Left cardiac atrium (tissue), 4 donors: ENCODE measurements at places on chromosomes 5 and 9. TPM values are rescaled to one million over a fixed set of nuclear protein-coding genes. Genes with fewer than 3 reads are reported as not detected.
A peak's percentile ranks its signal among the peaks of the same experiment; 100 is the strongest.

The GFI1B gene
- 0.12 TPM for total RNA-seq

DNA sequence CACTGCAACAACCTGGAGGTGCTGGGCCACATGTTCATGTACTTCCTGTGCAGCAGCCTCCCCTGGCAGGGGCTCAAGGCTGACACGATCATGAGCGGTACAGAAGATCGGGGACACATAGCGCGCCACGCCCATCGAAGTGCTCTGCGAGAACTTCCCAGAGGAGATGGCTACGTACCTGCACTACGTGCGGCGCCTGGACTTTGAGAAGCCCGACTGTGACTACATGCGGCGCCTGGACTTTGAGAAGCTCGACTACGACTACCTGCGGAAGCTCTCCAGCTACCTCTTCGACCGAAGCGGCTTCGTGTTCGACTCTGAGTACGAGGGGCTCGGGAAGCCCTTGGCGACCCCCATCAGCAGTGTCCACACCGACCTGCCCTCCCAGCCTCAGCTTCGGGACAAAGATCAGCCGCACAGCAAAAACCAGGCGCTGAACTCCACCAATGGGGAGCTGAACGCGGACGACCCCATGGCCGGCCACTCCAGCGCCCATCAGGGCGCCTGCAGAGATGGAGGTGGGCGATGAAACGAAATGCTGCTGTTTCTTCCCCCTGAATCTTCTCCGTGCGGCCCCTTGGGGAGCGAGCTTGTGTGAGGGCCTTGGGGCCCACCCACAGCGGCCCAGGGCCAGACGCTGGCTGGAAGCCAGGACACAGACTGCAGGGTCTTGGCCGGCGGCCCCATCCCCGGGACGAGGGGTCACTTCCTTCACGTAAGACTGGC lies 56.5 kb downstream of the JAK2 start:
- peak; percentile 18 for DNase-seq

The CDH10 gene
- 1.2 TPM for total RNA-seq

The PCDHGA1 gene
- 1.4 TPM for total RNA-seq

GRCh38 chr5:111242606-111243005 lies 18.4 kb downstream of the CAMK4 start:
- no peak for DNase-seq

GRCh38 chr5:38765399-38765861 lies 80.4 kb upstream of the OSMR start:
- no peak for DNase-seq

DNA sequence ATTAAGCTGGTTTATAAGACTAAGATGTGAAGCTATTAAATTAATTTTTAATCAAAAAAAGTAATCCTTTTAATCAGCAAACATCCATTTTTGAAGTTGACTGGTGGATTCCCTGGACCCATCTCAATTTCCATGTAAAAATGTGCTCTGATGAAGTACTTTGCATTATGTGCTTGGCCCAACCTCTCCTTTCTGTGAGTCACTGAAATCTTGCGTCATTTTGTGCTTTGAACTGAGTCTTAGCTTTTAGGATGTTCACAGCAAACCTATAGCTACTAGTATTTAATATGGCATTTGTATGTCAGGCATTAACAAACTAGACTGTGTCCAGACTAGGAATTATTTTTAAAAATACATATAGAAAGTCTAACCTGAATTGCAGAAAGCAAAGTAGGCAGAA lies 55.0 kb upstream of the CDH12 start:
- no peak for DNase-seq

- DNase-seq, result no peak
Measured at GRCh38 chr9:69040646-69041045, 5.1 kb downstream of the FXN start.

DNA sequence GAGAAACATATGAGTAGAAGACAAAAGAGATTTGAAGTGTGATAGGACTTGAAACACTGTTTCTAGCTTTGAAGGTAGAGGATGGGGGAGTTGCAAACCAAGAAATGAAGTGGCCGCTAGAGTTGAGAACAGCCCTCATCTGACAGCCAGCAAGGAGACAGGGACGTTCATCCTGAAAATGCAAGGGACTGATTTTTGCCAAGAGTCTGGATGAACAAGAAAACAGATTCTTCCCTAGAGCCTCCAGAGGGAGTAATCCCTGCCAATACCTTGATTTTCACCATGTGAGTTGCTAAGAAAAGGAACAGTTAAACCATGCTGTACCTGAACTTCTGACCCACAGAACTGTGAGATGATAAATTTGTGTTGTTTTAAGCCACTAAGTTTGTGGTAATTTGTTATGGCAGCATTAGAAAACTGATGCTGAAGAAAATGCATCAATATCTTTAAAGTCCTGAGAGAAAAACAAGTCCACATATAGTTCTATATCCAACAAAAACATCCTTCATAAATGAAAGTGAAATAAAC lies 154.0 kb upstream of the ADAMTSL1 start:
- no peak for DNase-seq

DNA sequence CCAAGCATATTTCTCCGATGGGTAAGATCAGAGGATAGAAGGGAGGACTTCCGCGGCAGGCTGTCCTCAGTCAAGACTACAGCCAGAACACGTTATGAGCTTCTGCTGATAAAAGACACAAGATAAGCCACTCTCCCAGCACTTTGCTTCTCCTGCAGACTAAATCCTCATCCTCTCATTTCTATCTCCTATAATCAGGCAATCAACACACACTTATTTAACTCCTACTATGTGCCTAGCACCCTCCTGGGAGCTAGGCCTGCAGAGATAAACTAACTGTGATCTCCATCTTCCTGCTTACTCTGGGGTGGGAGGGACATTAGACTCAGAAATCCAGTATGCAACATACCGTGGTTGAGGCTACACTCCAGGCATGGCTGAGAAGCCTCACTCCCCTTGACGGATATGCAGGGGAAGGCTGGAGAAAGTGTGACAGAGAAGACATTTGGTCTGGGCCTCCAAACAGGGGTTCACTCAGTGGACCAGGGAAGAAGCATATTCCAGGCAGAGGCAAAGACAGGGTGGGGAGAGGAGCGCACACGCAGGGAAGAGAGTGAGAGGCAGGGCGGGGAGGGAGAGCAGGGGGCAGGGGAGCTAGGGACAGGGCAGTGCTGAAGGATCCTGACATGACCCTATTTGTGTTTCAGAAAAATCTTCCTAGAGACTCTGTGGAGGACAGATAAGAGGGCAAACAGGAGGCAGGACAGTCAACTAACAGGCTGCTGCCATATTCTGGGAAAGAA lies 274.1 kb downstream of the DENND1A start:
- no peak for DNase-seq

DNA sequence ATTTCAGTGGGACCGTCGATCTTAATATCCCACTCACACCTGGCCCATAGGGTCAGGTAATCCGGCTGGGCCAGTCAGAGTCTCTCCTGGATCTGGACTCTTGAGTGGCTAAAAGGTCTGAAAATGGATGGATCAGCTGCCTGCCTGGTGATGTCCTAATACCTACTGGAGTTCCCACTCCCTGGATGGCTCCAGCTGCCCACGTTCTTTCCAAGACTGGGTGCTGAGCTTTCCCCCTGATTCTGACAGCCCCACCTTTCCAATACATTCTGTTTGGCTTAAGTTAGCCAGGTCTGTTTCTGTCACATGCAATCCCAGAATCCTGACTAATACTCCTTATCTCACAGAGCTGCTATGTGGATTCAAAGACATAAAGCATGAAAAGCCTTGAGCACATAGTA lies 10.2 kb downstream of the SH3PXD2B start:
- no peak for DNase-seq

- no peak for DNase-seq
Measured at GRCh38 chr5:158925314-158925713, 174.4 kb downstream of the EBF1 start.

- no peak for DNase-seq
Measured at GRCh38 chr5:169385636-169386035, 84.7 kb upstream of the SLIT3 start.

The ITGA1 gene
- 29.3 TPM for total RNA-seq

- no peak for DNase-seq
Measured at GRCh38 chr9:94975480-94975879, 249.0 kb downstream of the AOPEP start.

- DNase-seq, result no peak
Measured at GRCh38 chr9:82443312-82443711, 454.7 kb downstream of the SPATA31D1 start.

DNA sequence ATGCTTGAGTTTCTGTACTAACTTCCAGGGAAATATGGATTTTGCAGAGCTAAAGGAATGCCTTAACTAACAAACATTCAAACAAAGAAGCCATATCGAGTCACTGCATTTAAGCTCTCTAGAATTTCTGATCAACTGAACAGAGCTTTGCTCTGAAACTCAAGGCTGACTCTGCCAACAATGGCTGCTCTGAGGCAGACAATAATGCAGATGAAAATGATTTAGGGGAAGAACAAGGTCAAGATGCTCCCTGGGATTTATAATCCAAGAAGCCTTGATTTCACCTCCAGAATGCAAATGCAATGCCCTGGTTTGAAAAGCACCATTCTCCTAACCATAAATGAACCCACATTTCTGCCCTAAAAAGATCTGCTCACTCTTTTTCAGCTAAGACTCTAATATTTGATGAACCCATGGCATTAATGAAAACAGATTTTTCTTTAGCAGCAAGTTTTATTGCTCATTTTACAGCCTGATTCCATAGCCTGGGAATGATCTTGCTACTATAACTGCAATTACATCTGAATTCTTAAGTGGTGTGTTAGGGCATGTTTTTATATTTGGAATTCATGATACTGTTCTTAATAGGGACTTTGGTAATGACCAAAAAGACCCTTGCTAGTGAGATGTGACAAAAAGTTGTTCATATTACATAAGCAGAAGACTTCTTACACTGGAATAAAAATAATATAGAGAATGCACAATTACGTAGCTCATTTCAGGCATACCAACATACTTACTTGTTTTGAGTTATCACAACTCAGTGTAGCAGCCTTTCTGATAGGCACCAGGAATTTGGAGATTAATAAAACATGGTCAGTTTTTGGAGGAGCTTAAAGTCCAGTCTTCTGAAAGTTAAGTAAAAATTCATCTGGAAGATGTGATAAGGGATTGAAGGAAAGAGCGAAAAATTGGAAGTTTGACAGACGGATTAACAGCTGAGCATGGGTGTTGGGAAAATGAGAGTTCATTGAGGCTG lies 169.4 kb downstream of the TRPM3 start:
- DNase-seq, result no peak

GRCh38 chr5:163563880-163564279 lies 58.5 kb downstream of the MAT2B start:
- DNase-seq, result no peak

- no peak for DNase-seq
Measured at GRCh38 chr9:134858051-134858841, 22.4 kb upstream of the FCN2 start.

DNA sequence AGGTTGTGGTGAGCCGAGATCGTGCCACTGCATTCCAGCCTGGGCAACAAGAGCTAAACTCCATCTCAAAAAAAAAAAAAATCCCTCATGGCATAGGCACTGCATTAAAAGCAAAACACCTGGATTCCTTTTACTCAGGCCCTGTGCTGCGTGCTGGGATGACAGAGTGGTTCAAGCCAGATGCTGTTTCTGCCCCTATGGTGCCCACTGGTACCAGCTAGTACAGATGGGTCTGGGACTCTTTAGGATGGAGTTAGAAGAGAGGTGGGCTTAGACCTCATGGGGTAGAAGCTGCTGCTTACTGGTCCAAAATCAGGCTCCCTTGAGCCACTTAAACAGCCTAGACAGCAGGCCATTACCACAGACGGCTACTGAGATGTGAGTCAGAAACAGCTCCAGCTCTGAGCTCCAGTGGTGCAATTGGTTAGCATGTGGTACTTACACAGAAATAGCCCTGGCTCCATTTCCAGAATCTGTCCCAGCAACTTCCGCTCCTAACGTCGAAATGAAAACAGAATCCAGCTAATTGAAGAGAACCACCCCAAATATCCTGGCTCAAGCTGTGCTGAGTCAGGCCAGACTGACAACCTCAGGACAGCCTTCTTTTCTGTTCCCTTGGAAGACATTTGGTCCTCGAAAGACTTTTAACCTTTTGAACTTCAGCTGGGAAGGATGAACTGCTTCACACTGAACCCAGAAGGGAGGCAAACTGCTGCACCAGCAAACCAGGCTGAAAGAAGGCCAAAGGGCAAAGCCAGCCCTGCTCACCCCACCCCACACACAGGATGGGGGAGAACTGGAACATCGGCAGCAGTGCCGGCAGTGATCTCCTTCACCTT lies 15.5 kb downstream of the C5orf15 start:
- DNase-seq, result peak; percentile 70

DNA sequence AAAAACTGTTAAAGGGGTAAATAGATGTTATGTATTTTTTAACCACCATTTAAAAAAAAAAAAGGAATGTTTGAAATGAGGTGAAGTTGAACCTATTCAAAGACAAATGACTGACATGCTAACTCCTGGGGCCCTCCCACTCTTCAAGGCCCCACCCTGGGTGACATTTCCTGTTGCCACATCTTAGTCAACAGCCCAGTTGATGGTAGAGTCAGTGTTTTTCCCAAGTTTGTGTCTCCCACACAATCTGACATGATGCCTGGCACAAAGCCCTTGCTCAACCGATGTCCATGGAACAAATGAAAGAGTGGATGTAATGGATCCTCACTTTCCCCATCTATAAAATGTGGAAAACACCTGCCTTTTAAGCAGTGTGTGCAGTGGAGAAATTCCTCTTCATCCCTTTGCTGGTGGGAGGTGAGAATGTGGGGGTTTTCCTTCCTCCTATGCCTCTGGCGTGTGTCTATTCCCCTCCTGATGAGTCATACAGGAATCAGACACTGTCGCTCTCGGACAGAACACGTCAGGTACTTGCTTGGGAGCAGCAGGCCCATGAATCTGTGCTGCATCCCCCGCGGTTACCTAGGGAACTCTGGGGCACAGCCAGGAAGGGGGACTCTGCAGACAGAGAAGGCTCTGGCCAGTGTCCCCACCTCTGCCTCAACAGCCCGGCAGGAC lies 13.7 kb upstream of the ADRA1B start:
- DNase-seq, result no peak

- DNase-seq, result no peak
Measured at GRCh38 chr9:25513509-25514033, 164.7 kb downstream of the TUSC1 start.

The GADD45G gene
- 107 TPM for total RNA-seq

DNA sequence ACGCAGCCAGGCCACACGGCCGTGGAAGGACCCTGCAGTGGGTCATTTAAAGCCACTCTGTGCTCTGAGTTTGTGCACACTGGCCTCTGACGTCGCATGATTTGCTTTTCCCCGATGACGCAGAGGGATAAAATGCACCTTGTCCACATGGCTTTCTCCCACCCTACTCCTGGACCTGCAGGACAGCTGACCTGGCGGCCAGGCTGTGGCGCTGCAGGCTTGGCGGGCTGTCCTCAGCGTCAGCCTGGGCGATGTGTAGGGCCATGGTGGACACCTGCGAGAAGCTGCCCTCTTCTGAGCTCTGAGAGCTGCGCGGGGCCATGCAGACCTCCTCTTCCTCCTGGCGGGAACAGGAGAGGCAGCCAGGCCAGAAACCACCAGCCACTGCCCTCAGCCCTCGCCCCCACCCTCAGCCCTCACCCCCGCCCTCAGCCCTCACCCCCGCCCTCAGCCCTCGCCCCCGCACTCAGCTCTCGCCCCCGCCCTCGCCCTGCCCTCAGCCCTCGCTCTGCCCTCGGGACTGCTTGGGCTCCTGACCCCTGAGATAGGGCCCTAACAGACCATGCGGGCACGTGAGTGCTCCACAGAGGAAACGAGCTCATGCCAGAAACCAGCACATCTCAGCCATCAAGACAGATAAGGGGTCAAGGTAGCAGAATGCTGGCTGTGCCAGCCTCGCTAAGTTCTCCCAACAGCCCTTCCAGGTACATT lies 20.0 kb upstream of the SCGB3A1 start:
- DNase-seq, result no peak
